ENCODE measurements at places on chromosomes 4 and X.

DNA sequence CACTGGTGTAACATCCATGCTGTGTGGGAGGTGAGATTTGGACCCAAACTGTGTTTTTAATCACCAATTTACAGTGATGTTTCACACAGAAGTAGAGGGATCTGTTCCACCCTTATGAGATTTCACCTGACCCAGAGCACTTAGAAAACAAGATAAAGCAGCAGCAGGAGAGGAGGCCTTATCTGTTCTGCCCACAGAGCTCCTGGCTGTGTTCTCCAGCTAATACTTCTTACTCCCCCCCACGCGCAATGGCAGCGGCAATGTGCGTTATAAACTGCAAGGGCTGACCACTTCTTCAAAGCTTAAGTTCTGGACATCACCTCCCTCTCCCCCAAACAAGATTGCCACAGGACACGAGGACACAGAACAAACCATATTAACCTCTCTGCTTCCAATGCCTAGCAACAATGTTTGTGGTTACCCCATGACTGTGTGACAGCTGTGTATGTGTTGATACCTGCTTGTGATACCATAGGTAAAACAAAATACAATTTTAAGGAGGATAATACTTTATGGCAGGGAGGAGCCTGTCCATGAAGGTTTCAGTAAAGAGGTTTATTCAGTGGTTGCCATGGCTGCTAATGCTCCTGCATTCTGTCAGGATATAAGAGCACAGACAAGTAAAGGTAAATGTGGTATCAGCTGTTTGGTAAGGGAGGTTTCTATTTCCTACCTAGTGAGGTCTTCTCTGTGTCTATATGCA is 210.0 kb downstream of the SOWAHB start:
- no peak for DNase-seq

DNA sequence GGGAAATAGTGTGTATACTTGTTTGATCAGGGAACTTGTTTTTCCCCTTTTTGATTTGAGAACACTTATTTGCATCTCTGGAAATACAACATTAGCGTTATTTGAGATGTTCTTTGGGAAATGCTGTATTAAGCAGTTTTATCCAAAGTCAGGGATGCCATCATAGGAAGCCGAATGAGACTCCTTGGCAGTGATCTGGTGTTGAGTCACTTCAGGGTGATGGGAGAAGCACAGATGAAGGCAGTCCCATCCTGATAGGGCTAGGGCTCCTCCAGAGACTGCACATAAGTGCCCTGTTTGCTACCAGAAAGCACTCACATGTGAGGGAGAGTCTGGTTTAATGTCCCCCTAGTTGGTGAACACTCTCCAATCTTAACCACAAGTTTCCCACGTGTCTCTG is 62.3 kb downstream of the IL1RAPL1 start:
- DNase-seq: no peak

DNA sequence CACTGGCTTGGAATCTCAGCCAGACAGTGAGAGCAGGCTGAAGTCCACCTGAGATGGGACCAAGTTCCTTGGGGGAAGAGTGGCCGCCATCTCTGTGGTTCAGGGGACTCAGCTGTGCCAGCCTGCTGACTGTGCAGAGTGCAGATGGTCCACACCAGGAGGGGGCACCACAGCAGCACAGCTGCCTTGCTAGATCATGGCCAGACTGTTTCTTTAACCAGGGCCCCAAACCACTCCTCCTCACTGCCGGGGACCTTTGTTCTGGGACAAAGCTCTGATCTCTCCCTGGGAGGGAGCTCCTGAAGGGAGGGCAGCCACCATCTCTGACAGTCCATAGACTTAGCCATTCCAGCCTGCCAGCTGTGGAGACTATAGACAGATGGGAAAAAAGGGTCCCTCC is 2189.6 kb downstream of the PCDH7 start:
- no peak for DNase-seq

- DNase-seq: no peak
These were observed 37.9 kb downstream of the EREG start for GRCh38 chr4:74402692-74403456.

DNA sequence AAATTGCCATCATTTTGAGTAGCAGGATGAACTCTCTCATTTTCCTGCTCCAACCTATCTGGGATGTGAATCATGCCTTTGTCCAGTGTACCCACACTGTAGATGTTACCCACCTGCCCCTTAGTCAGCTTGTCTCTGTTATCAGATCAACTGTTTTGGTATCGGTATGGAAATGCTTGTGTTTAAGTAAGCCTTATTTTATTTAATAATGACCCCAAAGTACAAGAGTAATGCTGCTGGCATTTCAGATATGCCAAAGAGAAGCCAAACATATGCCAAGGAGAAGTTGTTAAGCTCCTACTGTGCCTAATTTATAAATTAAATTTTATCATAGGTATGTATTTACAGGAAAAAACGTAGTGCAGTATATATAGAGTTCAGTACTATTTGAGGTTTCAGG is 18.6 kb upstream of the RAP1GDS1 start:
- no peak for DNase-seq

DNA sequence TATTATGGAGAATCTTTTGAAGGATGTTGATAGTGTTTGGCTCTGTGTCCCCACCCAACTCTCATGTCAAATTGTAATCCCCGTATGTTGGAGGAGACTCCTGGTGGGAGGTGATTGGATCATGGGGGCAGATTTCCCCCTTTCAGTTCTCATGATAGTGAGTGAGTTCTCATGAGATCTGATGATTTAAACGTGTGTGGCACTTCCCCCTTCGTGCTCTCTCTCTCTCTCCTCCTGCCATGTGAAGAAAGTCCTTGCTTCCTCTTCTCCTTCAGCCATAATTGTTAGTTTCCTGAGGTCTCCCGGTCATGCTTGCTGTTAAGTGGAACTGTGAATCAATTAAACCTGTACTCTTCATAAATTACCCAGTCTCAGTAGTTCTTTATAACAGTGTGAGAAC is 166.1 kb upstream of the NUDT6 start:
- DNase-seq: no peak

DNA sequence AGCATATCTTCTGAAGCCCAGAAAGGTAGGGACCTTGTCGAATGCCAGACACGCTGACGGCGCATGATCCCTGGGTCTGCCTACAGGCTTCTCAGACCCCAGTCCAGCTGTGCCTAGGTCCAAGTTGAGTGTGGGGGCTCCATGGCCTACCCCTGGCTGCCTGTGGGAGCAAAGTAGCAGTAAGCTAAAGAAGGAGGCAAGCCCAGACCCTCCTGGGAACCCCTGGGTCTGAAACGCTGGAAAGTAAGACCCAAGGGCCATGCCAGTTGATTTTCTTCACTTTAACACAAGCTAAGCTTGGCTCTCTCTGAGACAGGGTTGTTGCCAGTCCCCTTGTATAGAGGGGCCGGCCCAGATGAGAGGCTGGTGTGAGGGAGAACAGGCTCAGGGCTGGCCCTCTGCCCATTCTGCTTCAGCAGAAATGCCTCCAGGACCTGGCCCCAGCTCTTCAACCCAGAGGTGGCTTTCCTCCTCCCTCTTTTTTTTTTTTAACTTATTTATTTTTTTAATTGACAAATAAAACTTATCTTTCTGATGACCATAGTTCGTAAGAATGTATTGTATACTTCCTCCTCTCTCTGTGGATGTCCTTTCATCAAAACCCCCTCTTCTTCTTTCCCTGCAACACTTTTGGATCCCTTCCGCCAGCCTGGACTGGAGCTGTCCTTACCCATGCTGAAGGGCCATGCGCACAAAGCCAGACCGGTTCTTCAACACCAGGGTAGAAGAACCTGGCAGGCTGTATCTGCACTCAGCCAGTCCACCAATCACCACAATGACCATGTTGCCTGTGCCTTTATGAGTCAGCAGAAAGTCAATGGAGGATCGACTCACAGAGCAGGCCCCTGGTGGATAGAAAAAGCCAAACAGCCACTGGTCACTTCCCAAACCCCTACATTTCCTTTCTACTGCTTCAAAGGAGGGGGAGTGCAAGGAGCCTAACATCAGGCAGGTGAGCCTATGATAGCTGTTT is 7.1 kb downstream of the AWAT2 start:
- no peak for DNase-seq

- no peak for DNase-seq
These were observed 967.2 kb downstream of the TRAM1L1 start for GRCh38 chr4:116118221-116118620.

GRCh38 chrX:103175944-103176753 is 38.8 kb upstream of the BEX4 start:
- DNase-seq: peak; percentile 22

DNA sequence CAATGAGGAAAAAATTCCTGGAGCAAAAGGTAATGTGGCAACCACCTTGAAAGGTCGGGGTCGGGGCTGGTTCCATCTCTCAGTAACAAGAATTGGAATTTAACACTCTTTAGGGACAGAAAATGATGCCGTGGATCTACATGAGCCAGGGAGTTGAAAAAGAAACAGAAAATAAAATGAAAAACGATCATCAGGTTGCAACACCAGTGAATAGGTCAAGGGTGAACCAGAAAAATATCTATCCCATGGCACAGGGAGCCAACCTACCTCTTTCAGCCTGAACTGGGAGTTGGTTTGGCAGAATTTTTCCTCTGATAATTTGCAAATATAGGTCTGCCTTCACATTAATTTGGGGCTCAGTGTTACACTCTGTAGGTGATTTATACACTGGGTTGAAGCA is 93.7 kb downstream of the C4orf33 start:
- no peak for DNase-seq

DNA sequence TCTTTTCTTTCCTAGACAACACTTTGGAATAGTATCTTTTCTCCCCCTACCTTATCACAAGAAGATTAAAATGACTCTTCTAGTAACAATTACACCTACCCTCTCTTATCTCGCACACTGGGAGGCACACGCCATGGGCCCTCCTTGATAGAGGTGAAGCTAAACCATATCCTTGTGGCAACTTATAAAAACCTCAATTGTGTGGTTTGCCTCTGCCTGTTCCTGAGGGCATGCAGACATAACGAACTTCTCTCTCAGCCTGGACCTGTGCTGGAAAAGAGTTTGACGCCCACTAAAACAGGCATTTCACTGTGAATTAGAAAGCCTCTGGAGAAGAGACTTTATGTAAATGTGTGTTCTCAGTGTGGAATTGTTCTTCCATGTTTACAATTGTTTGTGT is 141.2 kb downstream of the NDST3 start:
- DNase-seq: no peak

DNA sequence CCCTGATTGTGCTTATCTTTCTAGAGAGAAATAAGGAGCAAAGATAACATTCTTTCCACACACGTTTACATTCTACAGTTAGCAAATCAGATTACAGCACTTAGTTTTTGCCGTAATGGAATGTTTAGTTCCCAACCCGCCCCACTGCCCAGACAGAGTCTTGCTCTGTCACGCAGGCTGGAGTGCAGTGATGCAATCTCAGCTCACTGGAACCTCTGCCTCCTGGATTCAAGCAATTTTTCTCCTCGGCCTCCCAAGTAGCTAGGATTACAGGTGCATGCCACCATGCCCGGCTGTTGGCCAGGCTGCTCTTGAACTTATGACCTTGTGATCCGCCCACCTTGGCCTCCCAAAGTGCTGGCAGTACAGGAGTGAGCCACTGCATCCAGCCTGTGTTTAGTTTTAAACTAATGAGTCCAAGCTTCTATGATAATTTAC is 8.4 kb upstream of the PRPS1 start:
- no peak for DNase-seq

- no peak for DNase-seq
These were observed 32.9 kb downstream of the PIGG start for GRCh38 chr4:531721-532565.

DNA sequence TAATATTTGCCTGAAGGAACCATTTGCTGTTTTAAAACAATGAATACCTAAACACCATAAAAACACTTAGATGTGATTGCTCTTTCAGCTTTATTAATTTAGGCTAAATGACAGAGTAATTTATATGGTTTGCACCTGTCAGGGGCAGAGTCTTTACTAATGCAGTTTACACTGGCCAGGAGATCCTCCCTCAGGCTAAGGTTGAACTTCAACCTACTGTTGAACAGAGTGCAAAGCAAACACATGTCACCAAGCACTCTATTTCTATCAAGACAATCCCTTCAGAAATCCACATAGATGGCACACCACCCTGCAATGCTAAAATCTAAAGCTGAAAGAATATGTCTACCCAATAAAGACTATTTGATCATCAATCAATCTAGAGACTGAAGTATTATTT is 147.3 kb downstream of the KLHL13 start:
- DNase-seq: no peak

- DNase-seq: no peak
These were observed 3.7 kb upstream of the PRR32 start for GRCh38 chrX:126815806-126816205.

DNA sequence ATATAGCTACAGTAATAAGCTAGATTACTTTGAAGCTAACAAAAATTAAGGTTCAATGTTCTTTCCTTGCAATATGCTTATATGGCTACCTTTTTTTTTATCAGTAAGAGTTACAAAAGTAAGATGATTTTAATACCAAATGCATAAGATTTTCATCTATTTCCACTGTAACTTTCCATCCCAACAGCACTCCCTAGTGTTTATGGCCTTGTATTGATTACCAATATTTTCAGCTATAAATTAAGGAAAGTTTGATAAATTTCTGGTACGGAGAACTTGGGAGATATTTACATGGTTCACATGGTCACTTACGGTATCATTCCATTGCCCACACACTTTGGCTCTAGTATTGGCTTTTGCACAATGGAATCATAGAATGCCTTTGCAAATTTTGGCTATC is 448.9 kb upstream of the PABPC4L start:
- no peak for DNase-seq

GRCh38 chrX:71652405-71652804 is 14.9 kb upstream of the LOC101059915 start:
- peak; percentile 31 for DNase-seq

DNA sequence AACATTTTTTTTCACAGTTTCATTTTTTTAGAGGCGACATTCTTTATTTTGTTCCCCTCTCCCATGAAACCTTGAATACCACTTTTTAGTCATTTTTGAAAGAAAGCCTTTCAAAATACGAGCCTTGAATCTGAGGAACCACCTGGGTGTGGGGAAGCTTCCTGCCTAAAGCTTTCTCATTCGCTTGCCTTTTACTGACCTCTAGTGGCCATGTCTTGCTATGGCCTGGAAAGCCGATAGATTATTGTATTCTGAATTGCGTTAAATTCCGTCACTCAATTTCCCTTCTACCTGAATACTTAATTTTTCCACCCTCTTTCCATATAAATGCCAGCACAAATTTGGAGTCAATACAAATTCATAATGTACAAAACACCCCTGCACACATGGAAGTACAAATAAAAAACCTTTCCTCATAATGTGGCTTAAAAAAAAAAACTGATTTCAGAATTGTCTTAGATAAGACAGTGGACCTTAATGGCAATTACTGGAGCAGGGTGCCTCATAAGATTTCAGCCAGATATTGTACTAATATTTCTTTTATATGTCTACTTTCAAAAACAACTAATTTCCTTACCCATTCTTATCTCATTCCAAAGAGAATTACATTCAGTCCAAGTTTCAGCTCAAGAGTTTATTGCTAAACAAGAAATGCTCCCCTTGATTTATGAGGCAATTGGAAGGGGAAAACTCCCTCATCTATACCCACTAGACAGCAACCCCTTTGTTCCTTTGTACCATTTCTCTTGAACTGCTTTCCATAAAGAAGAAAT is 217.9 kb downstream of the CENPC start:
- peak; percentile 6 for DNase-seq

Measured in stimulated activated CD4-positive, alpha-beta T cell treated with anti-CD3 and anti-CD28 coated beads, TNF-alpha, amount 100 ng/mL, for 24 hours (primary cell).